Left lobe of liver (tissue), 2 donors: ENCODE measurements at places on chromosomes 12 and 14.

- DNase-seq, result no peak
These were observed 198.1 kb upstream of the DIO3 start for GRCh38 chr14:101363261-101363555.

DNA sequence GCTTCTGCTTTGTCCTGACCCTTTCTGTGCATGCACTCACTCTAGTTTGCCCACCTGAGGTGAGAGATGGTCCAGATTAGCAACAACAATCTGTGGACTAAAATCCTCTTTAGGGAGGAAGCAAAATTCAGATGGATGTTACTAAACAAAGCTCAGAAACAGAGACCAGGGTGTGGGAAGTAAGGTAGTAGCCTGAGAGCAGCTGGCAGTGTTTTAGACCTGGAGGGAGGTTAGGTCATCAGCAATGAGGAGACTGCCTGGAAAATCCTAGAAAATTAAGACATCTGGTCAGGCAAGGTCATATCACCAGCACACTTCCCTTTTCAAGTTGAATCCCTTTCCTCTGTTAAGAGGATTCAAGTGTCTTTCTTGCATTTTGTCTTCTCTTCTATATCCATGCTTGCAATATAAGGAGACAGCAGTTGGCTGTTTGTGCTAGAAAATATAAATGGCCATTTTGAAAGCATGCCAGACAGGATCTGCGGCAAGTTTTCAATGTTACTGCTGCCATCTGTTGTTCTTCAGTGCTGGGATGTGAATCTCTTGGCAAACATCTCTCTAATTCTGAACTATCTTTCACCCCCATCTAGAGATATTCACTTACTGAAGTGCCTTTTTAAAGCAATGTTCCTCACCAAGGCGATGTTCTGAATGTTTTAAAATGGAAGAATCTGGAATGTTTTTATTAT, 266.4 kb downstream of the NAV3 start:
- DNase-seq, result no peak

- DNase-seq, result no peak
These were observed 42.6 kb upstream of the CHGA start for GRCh38 chr14:92880351-92880750.

DNA sequence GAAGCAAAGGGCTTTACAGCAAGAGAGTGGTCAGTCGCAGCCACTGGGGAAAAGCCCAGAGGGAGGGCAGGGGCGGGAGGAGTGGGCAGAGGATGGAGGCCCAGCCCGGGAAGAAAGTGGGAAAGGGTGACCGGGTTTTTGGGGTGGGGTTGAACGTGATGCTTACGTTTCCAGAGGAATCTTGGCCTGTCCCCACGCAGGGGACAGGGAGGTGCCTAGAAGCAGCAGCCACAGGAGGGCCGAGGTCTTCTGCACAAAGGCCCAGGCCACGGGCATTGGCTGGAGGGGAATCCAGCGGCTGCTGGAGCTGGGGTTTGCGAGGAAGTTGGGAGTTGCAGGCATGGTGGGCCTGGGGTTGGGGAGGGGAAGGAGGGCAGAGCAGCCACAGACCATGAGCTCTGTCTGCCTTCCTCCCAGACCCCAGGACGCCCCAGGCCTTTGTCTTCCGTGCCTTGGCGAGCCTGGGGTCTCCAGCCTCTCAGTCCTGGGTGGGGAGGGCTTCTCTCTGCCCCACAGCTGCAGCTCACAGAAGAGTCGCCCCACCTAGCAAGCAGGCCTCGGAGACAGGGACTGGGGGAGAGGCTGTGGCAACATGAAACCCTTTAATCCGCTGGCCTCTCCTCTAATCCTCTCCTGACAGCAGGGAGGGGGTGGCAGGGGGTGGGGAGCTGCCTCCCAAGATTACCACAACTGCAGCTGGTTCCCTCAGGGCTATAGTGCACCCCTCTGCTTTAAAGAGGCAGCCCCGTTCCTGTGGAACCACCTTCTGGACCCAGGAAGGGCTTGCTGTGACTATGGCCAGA, at the start of gene CACNA2D4:
CACNA2D4 (minus strand) TSS at position 572 of the 803 bp plus-strand sequence; CDS start at position 393, 179 bp downstream.
- peak; percentile 42 for DNase-seq

DNA sequence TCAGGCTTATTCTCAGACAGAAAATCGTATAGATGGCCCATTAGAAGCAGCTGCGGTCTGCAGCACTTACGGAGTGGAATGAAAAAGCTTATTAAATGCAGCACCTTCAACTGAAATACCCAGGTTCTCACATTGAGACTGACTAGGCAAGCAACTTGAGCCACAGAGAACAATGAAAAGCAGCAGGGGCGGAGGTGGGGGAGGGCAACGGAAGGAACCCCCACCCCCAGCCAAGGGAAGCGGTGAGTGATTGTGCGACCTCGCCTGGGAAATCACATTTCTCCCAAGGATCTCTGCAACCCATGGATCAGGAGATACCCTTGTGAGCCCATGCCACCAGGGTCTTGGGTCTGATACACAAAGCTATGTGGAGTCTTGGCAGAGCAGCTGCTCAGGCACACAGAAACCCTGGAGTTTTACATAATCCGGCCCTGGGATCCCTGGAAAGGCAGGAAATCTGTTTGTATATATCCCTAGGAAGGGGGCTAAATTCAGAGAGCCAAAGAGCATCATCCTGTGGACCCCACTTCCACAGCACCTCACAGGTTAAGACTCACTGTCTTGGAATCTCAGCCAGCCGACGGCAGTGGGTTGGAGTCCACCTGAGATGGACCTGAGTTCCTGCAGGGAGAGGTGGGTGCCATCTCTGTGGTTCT, 38.1 kb downstream of the PZP start:
- no peak for DNase-seq

DNA sequence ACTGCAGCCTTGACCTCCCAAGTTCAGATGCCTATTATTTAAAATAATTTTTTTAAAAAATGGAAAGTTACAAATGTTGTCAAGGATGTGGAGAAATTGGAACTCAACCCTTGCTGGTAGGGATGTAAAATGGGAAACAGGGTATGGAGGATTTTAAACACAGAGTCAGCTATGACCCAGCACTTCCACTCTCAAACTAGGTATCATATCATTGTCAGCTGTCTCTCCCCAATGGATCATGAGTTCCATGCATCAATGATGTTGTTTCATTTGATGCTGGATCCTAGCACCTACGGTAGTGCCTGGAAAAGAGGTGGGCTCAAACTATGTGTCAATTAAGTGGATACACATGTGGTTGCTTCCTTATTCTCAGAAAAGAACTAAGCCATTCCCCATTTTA, 150.9 kb downstream of the RIMBP2 start:
- no peak for DNase-seq

DNA sequence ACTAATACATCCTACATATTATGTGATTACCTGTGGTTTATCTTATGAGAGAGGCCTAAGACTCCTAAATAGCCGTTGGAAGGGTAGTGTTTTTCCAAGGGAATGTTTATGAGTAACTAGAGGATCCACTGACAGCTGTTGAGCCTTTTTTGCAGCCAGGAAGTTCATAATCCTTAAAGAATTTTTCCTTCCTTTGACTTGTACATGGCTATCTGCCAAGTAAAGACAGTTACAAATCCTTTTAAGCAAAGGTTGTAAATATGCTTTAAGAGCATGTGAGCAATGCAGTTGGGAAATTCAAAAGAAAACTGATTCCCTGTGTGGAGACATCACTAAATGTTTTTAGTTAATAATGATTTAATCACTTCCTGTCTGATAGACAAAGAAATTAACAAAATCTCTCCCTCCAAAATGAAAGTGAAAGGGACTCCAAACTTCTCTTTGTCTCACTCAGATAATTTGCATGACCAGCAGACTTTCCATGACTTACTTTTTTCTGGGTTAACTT, 333.8 kb downstream of the PDZRN4 start:
- no peak for DNase-seq

DNA sequence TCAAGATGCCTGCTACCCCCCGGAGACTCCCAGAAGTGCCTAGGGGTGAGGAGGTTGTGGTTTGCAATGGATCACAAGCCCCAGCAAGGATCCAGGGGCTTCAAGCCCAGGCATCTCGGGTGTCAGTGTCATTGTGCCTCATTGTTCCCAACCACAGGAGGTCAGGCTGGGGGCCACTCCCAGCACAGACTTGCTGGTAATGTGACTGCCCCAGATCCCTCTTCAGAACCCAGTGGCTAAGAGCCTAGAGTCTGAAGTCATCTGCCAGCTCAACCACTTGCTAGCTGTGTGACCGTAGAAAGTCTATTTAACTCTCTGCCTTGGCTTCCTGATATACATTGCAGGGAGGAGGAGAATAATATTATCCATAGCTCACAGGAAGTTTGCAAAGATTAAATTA, 7.7 kb upstream of the ASB2 start:
- no peak for DNase-seq

GRCh38 chr12:120402217-120402616, 33.3 kb upstream of the MSI1 start:
- no peak for DNase-seq

DNA sequence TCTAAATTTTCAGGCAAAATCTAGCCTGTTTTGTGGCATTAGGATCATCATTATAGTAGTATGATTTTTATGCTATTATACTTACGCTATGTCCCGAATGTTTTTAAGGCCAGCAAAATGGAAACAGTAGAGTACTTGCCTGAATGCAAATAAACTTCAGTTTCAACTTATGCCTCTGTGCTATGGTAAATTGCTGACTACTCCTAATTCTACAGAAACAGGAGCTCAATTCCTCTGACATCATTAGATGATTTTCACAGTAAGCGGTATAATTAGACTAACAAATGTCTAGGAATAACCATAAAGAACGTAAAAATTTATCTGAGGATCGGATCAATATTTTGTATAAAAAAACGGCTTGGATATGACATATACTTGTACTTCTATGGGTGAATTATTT, 270.0 kb downstream of the EGLN3 start:
- DNase-seq, result no peak

DNA sequence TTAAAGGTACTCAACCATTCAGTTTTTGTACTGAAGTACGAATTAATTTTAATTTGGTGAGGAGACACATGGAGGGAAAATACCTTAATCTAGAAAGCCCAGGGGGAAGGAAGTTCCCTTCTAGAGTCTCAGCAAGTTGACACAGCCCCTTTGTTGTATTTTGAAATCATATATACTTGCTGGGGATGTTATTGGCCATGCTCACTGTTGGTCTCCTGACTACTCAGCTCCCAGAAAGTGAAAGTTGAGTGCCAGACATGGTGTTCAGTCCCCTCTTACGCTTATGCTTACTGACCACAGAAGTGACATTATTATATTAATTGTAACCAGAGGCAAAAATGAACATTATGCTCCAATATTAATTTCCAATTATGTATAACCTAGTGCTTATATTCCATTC, 28.1 kb downstream of the ARF6 start:
- no peak for DNase-seq

DNA sequence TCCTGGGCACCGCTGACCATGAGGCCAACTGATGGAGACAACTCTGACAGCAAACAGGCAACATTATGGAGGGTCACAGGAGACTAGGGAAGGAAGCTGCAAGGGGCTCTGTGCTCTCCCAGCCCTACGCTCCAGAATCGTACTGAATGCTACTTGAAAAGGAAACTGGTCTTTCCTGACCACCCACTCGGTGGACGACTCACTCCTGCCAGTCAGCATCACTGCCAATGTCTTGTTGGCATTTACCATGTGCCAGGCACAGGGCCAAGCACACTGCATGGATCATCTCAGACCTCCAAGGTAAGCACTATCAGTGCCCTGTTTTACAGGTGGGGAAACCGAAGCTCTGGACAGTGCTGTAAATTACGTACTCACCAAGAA, 38.0 kb downstream of the CCDC85C start:
- DNase-seq, result peak; percentile 75

DNA sequence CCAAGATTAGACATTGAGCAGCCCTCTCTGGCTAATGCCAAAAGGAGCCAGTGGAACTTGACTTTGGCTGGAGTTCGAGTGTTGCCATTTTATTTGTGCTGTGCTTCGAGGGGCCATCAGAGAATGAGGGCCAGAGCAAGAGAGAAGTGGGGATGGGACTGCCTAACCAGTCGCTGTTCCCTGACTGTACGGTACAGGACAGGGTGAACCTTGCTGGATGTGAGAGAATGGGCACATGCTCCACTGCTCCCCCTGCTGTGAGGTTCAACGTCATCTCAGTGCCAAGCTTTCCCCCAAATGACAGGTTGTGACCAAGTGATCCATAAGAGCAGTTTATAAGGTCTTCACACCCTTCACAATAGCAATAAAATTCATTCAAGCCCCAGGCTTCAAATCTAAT, 55.1 kb upstream of the BCL11B start:
- no peak for DNase-seq

- peak; percentile 78 for DNase-seq
These were observed 67.8 kb upstream of the PLEKHG3 start for GRCh38 chr14:64636208-64636979.

DNA sequence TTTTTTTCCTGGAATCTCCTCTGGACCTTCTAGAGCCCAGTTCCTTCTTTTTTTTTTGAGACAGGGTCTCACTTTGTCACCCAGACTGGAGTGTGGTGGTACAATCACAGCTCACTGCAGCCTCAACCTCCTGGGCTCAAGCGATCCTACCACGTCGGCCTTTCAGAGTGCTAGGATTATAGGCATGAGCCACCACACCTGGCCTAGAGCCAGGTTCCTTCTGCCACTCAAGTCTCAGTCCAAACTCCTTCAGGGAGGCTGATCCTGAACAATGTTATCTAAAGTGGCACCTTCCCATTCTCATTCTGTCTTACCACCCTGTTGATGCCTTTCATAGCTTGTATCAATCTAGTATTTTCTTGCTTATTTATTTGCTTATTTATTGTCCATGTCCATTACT, 22.3 kb upstream of the ELK3 start:
- DNase-seq, result no peak

- no peak for DNase-seq
These were observed 22.7 kb upstream of the BLTP3B start for GRCh38 chr12:100165356-100165755.

DNA sequence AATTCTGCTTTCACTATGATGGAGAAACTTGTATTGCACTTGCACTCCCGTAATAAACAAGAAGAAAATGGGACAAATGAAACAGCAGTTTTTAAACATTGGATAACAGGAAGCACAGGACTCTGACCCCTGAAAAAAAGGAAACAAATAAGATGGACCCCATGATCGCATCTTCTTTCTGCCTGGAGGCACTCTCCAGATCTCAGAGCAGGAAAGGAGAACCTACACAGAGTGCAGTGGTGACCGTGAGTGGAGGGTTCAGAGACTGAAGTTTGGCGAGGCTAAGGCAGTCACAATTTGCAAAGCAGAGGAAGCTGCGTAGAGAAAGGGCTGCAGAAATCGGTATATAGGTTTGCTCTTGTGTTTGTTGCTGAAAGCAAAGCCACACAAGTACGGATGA, 6.1 kb upstream of the FGF6 start:
- DNase-seq, result no peak

DNA sequence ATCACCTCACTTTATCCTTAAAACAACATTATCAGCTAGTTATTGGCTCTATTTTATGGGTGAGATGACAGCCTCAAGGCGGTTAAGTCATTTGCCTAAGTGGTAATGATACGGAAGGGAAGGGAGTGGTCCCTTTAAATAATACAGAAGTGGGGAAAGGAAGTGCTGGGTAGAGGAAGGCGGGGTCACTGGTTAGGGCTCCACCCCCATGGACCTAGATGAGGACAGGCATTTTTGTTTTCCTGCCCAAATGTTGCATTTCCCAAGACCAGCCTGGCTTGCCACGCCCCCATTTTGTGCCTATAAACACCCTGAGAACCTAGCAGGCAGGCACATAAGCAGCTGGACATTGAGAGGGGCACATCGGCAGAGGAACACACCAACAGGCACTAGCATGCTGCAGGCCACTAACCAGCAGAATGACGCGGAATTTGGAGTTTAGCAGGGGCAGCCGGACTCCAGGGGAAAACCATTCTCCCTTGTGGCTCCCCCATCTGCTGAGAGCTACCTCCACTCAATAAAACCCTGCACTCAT, 100.9 kb downstream of the EPS8 start:
- DNase-seq, result no peak

- DNase-seq, result no peak
These were observed 6.3 kb downstream of the LTBR start for GRCh38 chr12:6390084-6390799.
